ENCODE measurements at places on chromosomes 12 and 14. TPM values are rescaled to one million over a fixed set of nuclear protein-coding genes. Genes with fewer than 3 reads are reported as not detected.

WSCD2 gene
- 6.9 TPM for total RNA-seq

GRCh38 chr14:79578470-79578869 is 632.8 kb downstream of the DIO2 start:
- H3K4me3 ChIP-seq: no peak overlapping the region
- peaks cover 4% of the 10 kb centered on the region for H3K4me1 ChIP-seq
- DNase-seq: no peak
- H3K36me3 ChIP-seq: no peaks in the 10 kb centered on the region
- no peak overlapping the region for H3K27ac ChIP-seq

- no peak overlapping the region for H3K4me3 ChIP-seq
- no peak overlapping the region for H3K27ac ChIP-seq
- no peak for DNase-seq
Measured at GRCh38 chr12:128387811-128388422, 120.9 kb downstream of the TMEM132C start.

DNA sequence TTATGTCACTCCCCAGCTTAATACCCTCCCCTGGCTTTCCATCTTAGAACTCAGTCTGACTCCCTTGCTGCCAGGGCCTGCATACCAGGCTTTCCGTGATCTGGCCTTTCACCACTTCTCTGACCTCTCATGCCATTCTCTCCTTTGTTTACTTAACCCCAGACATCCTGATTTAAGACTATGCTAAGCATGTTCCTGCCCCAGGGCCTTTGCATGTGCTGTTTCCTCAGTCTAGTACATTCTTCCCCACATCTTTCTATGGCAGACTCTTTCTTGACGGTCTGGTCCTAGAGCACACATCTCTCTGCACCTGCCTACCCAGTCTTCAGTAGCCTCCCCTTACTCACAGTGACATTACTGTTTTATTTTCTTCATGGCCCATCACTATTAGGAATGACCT is 42.2 kb downstream of the PLXNC1 start:
- H3K4me1 ChIP-seq: no peaks in the 10 kb centered on the region
- no peak overlapping the region for H3K4me3 ChIP-seq
- no peak for DNase-seq
- no peak overlapping the region for H3K27ac ChIP-seq

OVCH1 gene
- total RNA-seq: 3.0 TPM

- H3K36me3 ChIP-seq: peaks cover 89% of the 10 kb centered on the region
- no peaks in the 10 kb centered on the region for H3K27me3 ChIP-seq
- H3K4me1 ChIP-seq: no peaks in the 10 kb centered on the region
- no peak for DNase-seq
- no peak overlapping the region for H3K27ac ChIP-seq
Measured at GRCh38 chr12:120139958-120140357, 23.4 kb upstream of the RAB35 start.

IGF1 gene
- total RNA-seq: 37.9 TPM

DNA sequence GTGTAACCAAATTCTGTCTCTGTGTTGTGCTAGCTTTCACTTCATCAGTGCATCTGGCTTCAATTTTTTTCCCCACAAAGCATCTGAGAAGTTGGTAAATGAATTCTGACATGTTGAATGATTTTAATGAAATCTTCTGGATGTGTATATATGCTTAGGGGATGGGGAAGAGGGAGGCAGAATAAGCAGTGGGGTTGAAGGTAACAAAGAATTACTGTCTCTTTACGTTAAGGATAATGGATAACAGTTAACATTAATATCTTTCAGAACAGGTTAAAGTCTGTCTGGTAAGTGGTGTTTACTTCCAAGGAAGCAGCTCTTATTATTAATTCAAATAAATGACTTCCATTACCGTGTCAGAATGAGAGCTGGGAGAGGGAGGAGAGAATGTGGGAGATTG is 261.7 kb downstream of the ERC1 start:
- H3K4me1 ChIP-seq: no peaks in the 10 kb centered on the region
- no peaks in the 10 kb centered on the region for H3K36me3 ChIP-seq
- DNase-seq: no peak
- no peak overlapping the region for H3K27ac ChIP-seq

FUT8 gene
- 23.4 TPM for total RNA-seq

GRCh38 chr12:4240161-4240783 is 33.3 kb upstream of the CCND2 start:
- no peaks in the 10 kb centered on the region for H3K27me3 ChIP-seq
- no peaks in the 10 kb centered on the region for H3K4me1 ChIP-seq
- H3K4me3 ChIP-seq: no peak overlapping the region

SNRNP35 gene
- 73.9 TPM for total RNA-seq

DNA sequence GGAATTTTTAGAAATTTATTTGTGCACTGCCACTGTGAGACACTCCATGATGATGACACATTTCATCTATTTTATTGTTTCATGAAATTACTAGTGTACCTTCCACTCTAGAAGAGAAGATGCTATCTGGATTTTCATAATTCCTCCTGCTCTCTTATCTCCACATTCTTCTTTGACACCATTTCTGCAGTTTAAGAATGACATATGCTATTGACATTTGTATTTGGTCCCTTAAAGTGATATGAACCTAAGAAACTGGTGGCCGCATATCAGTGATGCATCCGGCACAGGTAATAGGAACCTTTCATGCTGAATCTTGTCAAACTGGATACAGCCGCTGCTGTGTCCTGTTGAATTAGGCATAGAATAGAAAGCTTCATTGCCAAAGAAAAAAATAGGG is 696.3 kb downstream of the TMEM121 start:
- no peaks in the 10 kb centered on the region for H3K4me1 ChIP-seq
- no peak overlapping the region for H3K27ac ChIP-seq
- no peak overlapping the region for H3K4me3 ChIP-seq
- no peaks in the 10 kb centered on the region for H3K36me3 ChIP-seq
- DNase-seq: no peak
- H3K27me3 ChIP-seq: no peaks in the 10 kb centered on the region

CLEC14A gene
- total RNA-seq: 31.4 TPM

UBE3B gene
- total RNA-seq: 75.3 TPM

ACOT2 gene
- 14.0 TPM for total RNA-seq

MGAT4C gene
- 0.14 TPM for total RNA-seq

DNA sequence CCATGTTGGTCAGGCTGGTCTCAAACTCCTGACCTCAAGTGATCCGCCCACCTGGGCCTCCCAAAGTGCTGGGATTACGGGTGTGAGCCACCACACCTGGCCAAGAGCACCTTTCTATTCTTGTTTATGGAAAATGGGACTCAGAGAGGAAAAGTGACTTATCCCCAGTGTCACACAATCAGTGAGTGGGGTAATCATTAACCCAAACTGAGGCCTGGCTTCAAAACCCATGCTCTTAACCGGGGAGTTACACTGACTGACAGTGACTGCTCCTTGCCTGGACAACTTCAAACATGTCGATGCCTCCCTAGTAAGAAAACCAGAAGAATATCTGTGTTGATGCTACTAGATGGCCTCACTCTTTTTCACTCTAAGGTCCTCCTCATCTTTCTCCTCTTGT is 7.3 kb downstream of the CLEC7A start:
- H3K27ac ChIP-seq: no peak overlapping the region
- no peaks in the 10 kb centered on the region for H3K36me3 ChIP-seq
- no peaks in the 10 kb centered on the region for H3K4me1 ChIP-seq
- H3K27me3 ChIP-seq: no peaks in the 10 kb centered on the region
- DNase-seq: no peak
- no peak overlapping the region for H3K4me3 ChIP-seq

ADAM21 gene
- total RNA-seq: 0.14 TPM

DNA sequence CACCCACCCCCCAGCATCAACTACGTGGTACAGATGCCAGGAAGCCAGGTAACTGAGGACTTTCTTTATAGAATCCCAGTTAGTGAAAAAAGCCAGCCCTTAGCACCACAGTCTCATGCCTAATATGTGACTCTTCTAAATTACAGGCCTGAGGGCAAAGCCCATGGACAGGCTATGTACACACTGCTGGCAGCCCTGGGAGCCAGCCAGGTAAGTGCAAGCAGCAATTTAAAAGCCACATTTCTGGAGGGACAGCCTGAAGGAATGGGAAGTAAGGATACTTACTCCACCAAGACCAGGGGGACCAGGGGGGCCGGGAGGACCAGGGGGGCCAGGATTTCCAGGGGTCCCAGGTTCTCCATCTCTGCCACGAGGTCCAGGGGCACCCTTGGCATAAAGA is 7.0 kb downstream of the COL2A1 start:
- no peaks in the 10 kb centered on the region for H3K27me3 ChIP-seq
- no peak overlapping the region for H3K4me3 ChIP-seq
- peaks cover 14% of the 10 kb centered on the region for H3K4me1 ChIP-seq
- no peak overlapping the region for H3K27ac ChIP-seq

DNA sequence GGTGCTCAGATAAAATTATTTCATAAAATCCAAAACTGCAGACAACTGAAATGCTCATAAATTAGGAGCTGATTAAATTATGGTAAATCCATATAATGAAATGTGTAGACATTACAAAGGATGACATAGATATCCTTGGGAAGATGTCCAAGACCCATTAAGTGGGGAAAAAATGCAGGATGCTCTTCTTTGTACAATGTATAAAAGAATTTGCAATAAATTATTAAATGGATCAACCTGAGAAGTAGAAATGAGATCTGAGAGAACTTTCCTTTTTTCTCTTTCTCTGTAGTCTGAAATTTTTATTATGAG is 336.4 kb upstream of the E2F7 start:
- H3K4me3 ChIP-seq: no peak overlapping the region
- no peaks in the 10 kb centered on the region for H3K4me1 ChIP-seq
- H3K27me3 ChIP-seq: no peaks in the 10 kb centered on the region
- no peaks in the 10 kb centered on the region for H3K36me3 ChIP-seq
- DNase-seq: no peak
- H3K27ac ChIP-seq: no peak overlapping the region
